ENCODE measurements at places on chromosomes 13 and 19. TPM values are rescaled to one million over a fixed set of nuclear protein-coding genes. Genes with fewer than 3 reads are reported as not detected.

GRCh38 chr13:96934889-96935489, 59.3 kb downstream of the OXGR1 start:
- H3K27me3 ChIP-seq, result no peaks in the 10 kb centered on the region
- no peak for DNase-seq
- H3K36me3 ChIP-seq, result no peaks in the 10 kb centered on the region
- H3K4me1 ChIP-seq, result no peaks in the 10 kb centered on the region
- no peak overlapping the region for H3K27ac ChIP-seq

GRCh38 chr13:109175666-109176065, 546.3 kb downstream of the MYO16 start:
- H3K27me3 ChIP-seq, result no peaks in the 10 kb centered on the region
- H3K4me1 ChIP-seq, result peaks cover under 1% of the 10 kb centered on the region
- no peaks in the 10 kb centered on the region for H3K36me3 ChIP-seq
- no peak overlapping the region for H3K4me3 ChIP-seq
- H3K27ac ChIP-seq, result no peak overlapping the region

Gene MEIOSIN
- not detected for total RNA-seq

DNA sequence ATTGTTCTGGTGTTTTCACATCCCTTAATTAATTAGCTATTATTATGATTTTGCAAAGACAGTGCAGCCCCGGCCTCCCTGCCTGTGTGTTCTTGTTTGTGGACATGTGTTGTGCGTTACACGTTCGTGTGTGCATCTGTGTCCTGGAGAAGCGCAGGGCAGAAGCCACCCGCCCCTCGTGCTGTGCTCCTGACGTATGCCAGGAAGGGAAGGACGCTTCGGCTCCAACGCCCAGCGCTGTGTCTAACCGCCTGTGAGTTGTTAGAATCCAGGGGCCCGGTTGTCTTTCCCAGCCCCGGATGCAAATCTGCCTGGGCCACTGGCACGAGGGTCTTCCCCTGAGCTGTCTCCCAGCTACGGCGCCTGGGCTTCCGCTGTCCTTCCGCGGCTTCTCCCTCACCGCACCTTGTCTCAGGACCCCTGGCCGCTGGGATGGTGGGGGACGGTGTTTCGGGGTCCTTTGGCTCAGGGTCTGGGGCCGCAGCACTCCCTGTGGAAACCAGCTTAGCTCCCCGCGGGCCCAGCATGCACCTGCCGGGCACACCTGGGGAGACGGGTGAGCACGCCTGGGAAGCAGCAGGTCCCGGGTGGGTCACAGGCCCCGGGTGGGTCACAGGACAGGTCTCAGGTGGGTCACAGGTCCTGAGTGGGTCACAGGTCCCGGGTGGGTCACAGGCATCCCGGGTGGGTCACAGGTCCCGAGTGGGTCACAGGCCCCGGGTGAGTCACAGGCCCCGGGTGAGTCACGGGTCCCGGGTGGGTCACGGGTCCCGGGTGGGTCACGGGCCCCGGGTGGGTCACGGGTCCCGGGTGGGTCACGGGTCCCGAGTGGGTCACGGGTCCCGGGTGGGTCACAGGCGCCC, 51.5 kb downstream of the GAS6 start:
- no peaks in the 10 kb centered on the region for H3K27me3 ChIP-seq
- DNase-seq, result no peak
- no peak overlapping the region for H3K27ac ChIP-seq
- peaks cover 21% of the 10 kb centered on the region for H3K4me1 ChIP-seq
- H3K4me3 ChIP-seq, result no peak overlapping the region

Gene GNA15
- 4.3 TPM for total RNA-seq

DNA sequence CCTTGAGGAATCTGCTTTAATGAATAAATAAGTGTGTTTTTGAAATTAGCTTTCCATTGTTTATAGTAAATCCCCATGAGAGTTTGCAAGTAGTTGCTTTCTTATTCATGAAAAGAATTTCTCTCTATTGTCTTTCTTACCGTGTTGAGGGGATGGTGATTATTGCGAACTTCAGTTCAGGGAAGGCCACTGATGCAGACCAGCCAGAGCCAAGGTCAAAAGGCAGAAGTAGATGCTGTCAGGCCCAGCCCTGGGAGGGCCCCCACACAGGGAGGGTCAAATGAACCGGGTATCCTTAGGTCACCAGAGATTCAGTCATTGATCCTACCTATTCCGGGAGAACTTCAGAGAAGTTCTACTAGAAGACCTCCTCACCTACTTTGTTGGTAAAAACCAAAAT, 185.9 kb downstream of the NUFIP1 start:
- no peaks in the 10 kb centered on the region for H3K27me3 ChIP-seq
- DNase-seq, result no peak

Gene MISP
- total RNA-seq, result not detected

Gene C19orf67
- total RNA-seq, result not detected

GRCh38 chr13:106061781-106062180, 473.7 kb downstream of the EFNB2 start:
- no peak overlapping the region for H3K27ac ChIP-seq
- H3K36me3 ChIP-seq, result no peaks in the 10 kb centered on the region
- no peaks in the 10 kb centered on the region for H3K4me1 ChIP-seq
- H3K27me3 ChIP-seq, result no peaks in the 10 kb centered on the region

GRCh38 chr13:99366075-99366987, 59.1 kb upstream of the GPR183 start:
- H3K27ac ChIP-seq, result no peak overlapping the region
- H3K27me3 ChIP-seq, result no peaks in the 10 kb centered on the region
- DNase-seq, result no peak
- no peaks in the 10 kb centered on the region for H3K36me3 ChIP-seq
- H3K4me1 ChIP-seq, result peaks cover 13% of the 10 kb centered on the region

- no peaks in the 10 kb centered on the region for H3K4me1 ChIP-seq
- no peaks in the 10 kb centered on the region for H3K36me3 ChIP-seq
- DNase-seq, result no peak
- H3K27ac ChIP-seq, result no peak overlapping the region
These were observed 8.3 kb downstream of the CAMSAP3 start for GRCh38 chr19:7603919-7604318.

Gene SPTBN4
- total RNA-seq, result 5.0 TPM

Gene MED25
- total RNA-seq, result 17.8 TPM

Gene ACP5
- 7.6 TPM for total RNA-seq

Gene VSIG10L
- total RNA-seq, result 0.55 TPM

DNA sequence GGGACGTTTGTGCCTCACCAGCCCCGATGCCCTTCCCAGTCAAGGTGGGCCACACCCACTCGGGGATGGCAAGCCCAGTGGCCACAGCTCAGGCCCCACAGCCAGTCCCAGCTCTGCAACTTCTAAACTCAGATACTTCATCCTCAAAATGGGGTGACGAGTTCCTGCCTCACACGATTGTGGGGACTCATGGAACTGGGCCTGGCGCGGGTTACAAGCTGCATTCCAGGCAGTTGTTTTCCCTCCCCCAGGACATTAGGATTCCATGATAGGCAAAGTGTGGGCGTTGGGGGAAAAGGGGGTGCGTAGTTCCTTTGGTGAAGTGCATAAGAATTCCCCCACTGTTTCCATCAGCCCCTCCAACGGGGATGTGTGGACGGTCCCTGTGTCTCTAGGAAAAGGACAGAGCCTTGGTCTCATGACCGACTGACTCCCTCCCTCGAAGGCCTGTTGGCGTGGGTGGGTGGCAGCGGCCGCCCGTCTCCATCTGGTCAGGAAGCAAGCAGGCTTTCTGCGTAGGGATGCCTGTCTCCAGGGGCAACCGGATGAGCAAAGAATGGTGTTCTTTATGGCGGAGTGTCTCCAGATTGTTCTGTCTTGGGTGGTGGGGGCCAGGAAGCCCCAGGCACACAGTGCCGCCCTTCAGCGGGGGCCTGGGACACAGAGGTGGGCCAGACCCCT, 21.1 kb upstream of the NPAS1 start:
- no peaks in the 10 kb centered on the region for H3K27me3 ChIP-seq
- H3K36me3 ChIP-seq, result peaks cover 19% of the 10 kb centered on the region
- H3K4me3 ChIP-seq, result no peak overlapping the region
- no peak overlapping the region for H3K27ac ChIP-seq

DNA sequence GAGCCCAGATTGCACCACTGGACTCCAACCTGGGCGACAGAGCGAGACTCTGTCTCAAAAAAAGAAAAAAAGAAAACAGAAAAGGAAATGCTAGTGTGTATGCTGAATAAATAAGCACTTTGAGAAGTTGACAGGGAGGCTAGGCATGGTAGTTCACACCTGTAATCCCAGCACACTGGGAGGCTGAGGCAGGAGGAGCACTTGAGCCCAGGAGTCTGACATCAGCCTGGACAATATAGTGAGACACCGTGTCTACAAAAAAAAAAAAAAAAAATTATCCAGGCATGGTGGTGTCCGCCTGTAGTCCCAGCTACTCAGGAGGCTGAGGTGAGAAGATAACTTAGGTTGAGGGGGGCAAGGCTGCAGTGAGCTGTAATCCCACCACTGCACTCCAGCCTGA, 19.1 kb upstream of the LDLR start:
- DNase-seq, result no peak
- H3K27me3 ChIP-seq, result no peaks in the 10 kb centered on the region
- no peaks in the 10 kb centered on the region for H3K36me3 ChIP-seq
- H3K4me1 ChIP-seq, result no peaks in the 10 kb centered on the region

All from sigmoid colon (tissue), 7 donors.